T-helper 17 cell (primary cell): ENCODE measurements at places on chromosomes 1 and 21. TPM values are rescaled to one million over a fixed set of nuclear protein-coding genes. Genes with fewer than 3 reads are reported as not detected.

Gene RNF186
- not detected for total RNA-seq

Gene RHBDL2
- total RNA-seq: not detected

Gene EPHB2
- not detected for total RNA-seq

Gene HSD11B1
- total RNA-seq: 1.2 TPM

Gene CHD1L
- total RNA-seq: 29.0 TPM

DNA sequence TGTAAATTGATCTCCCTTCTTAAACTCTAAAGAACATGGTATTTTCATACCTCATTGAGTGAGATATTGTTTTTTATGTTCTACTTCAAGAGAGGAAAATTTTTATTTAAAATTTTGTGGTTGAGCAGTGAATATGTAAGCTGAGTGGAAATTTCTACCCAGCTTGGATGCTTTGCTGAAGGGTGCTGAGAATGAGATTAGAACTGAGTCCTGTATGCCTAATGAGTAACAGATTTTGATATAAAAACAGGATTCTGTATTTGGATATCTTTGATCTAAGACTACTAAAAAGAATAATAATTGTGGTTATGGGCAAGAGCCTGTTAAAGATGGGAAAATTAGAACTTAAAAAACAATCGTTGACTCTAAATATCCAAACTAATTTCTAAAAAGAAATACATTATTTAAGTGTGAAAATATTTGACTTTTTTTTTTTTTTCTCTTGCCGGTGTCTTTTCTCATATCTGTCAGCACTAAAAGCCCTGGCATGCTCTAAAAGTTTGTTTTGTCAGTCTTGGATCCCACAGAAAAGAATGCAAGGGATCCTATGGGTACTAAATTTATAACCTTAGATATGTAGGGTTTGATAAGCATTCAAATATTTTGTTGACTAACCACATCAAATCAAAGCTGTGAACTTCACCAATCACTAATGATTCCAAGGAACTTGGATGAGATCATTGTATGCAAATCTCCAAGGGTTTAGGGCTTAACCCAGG, 652.3 kb downstream of the PTPRC start:
- no peak for DNase-seq
- no peak overlapping the region for H3K27ac ChIP-seq
- H3K4me3 ChIP-seq: no peak overlapping the region
- no peaks in the 10 kb centered on the region for H3K4me1 ChIP-seq
- peaks cover 45% of the 10 kb centered on the region for H3K27me3 ChIP-seq
- H3K36me3 ChIP-seq: peaks cover 3% of the 10 kb centered on the region

DNA sequence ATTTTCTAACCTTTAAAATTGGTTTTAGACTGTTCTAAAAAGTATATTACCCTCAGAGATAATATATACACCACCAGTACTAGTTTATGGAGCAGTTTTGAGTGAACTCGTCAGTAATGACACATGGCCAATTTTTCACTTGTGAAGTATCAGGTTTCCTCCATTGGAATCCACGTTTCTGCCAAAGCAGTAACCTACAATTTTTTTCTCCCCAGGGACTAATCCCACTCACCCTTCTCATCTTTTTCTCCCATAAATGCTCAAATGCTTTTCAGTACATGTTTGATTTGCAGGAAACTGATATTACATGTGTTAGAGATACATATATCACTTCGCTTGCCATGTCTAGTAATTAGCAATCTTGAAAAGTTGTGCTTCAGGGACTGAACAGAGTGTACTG, 94.1 kb downstream of the COL24A1 start:
- no peak overlapping the region for H3K4me3 ChIP-seq
- peaks cover 11% of the 10 kb centered on the region for H3K27me3 ChIP-seq
- no peaks in the 10 kb centered on the region for H3K4me1 ChIP-seq
- no peak for DNase-seq
- no peaks in the 10 kb centered on the region for H3K36me3 ChIP-seq

DNA sequence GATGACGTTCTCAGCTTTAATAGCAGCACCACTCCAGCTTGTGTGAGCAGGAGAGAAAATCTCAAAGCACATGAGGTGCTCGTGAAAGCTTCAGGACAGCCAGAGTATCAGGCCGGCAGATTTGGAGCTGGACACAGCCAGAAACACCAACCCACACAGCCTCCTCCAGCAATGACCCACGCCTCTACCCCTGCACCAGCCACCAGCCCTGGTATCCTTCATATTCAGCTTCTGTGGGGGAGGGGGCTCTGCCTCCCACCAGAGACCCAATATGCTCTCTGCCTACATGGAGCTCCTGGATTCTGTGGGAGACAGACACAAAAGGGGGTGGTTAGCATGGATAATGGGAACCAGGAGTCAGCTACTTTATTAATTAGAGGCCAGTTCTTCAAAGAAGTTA, 133.6 kb upstream of the FMN2 start:
- peaks cover 5% of the 10 kb centered on the region for H3K4me1 ChIP-seq
- H3K27me3 ChIP-seq: peaks cover 60% of the 10 kb centered on the region
- peaks cover 2% of the 10 kb centered on the region for H3K36me3 ChIP-seq
- DNase-seq: no peak
- no peak overlapping the region for H3K4me3 ChIP-seq
- no peak overlapping the region for H3K27ac ChIP-seq

- no peaks in the 10 kb centered on the region for H3K36me3 ChIP-seq
- H3K27ac ChIP-seq: no peak overlapping the region
- H3K4me3 ChIP-seq: no peak overlapping the region
- no peaks in the 10 kb centered on the region for H3K27me3 ChIP-seq
- H3K4me1 ChIP-seq: peaks cover 6% of the 10 kb centered on the region
Measured at GRCh38 chr1:1664941-1665814, 6.4 kb upstream of the CDK11B start.

DNA sequence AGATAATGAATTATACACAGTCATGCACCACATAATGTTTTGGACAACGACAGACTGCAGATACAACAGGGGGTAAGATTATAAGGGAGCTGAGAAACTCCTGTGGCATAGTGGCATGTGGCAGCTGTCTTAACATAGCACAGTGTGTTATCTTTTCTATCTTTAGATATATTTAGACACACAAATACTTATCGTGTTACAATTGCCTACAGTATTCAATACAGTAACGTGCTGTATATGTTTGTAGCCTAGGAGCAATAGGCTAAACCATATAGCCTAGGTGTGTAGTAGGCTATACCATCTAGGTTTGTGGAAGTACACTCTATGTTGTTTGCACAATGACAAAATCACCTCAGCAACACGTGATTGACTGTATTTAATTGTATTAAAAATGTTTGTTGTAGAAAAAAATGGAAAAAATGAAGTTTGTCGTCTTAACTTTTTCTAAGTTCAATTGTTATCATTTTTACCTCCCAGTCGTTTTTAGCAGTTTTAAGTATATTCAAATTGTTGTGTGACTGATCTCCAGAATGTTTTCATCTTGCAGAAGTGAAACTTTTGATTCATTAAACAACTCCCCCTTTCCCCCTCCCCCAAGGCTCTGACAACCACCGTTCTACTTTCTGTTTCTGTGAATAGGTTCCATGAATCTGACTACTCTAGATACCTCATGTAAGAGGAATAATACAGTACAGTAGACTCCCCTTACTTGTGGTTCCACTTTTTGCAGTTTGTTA, 351.0 kb upstream of the B3GALT2 start:
- H3K4me3 ChIP-seq: peak overlapping the region; percentile 78
- H3K27ac ChIP-seq: peak overlapping the region; percentile 99
- no peaks in the 10 kb centered on the region for H3K27me3 ChIP-seq
- peaks cover 43% of the 10 kb centered on the region for H3K4me1 ChIP-seq

DNA sequence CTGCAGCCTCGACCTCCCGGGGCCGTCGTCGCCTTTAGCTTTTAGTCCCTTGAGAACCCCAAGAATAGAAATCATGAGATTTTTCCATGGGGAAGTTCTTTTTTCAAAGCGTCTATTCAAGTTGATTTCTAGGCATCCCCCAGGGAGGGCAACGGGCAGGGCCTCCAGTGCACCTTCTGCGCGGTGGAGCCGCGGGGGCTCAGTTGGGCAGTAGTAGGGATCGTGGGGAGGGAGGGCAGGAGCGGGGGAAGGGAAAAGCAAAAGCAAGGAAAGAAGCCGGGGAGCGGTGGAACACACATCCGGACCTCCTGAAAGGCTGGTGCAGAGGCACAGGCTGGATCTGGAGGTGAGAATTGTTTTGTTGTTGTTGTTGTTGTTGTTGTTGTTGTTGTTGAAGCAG, 103.4 kb downstream of the PPIAL4G start:
- no peak overlapping the region for H3K4me3 ChIP-seq
- DNase-seq: no peak
- no peaks in the 10 kb centered on the region for H3K4me1 ChIP-seq
- no peaks in the 10 kb centered on the region for H3K36me3 ChIP-seq

- peaks cover 21% of the 10 kb centered on the region for H3K4me1 ChIP-seq
- DNase-seq: no peak
- H3K27ac ChIP-seq: no peak overlapping the region
- H3K36me3 ChIP-seq: peaks cover 2% of the 10 kb centered on the region
- H3K4me3 ChIP-seq: no peak overlapping the region
- no peaks in the 10 kb centered on the region for H3K27me3 ChIP-seq
Measured at GRCh38 chr1:206760590-206760989, 10.0 kb upstream of the IL19 start.

DNA sequence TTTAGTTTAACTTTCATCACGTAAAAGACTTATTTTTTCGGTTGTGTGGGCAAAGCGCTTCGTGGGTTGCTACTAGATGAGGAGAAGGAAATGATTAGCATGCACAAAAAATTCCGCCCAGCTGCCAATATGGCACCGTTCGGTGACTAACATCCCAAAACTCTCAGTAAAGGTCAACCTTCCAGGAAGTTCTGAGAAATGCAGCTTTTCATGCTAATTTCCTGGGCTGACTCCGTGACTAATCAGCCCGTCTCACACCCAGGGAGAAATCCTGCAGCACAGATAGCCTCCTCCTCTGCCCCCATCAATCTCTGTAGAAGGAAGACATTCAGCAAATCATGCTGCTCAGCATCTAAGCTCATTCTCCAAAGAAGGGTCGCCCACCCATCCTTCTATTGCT, 34.1 kb downstream of the TMCO4 start:
- peak overlapping the region; percentile 9 for H3K4me3 ChIP-seq
- H3K4me1 ChIP-seq: peaks cover 16% of the 10 kb centered on the region
- no peak for DNase-seq
- H3K36me3 ChIP-seq: peaks cover 7% of the 10 kb centered on the region
- H3K27me3 ChIP-seq: no peaks in the 10 kb centered on the region

DNA sequence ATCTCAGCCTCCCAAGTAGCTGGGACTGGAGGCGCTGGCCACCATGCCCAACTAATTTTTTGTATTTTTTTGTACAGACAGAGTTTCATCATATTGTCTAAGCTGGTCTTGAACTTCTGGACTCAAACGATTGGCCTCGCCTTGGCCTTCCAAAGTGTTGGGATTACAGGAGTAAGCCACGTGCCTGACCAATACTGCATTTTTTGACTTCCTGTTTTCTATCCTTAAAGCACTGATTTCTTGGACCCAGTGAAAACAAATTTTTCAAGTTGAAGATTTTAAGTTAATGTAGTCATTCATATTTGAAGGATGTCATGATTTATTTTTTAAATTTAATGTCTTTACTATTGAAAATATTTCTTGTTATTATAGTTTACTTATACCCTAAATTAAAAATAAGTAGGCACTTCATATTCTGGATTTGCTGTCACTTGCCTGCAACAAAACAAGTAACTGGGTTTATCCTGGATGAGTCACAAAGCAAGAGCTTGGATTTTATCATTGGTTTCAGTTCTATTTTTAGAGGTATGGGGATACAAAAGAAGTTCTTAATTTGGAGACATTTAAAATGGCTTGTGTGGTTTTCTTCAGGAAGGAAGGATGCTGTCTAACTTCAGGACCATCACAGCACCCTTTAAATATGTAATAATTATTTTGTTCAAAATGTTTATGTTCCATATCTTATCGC, 2.2 kb upstream of the VPS45 start:
- no peak overlapping the region for H3K27ac ChIP-seq
- H3K4me1 ChIP-seq: peaks cover 22% of the 10 kb centered on the region
- peaks cover 4% of the 10 kb centered on the region for H3K36me3 ChIP-seq
- no peak for DNase-seq

GRCh38 chr1:118081387-118081786, 103.6 kb downstream of the SPAG17 start:
- DNase-seq: no peak
- no peaks in the 10 kb centered on the region for H3K4me1 ChIP-seq
- H3K27me3 ChIP-seq: peaks cover 14% of the 10 kb centered on the region
- no peak overlapping the region for H3K4me3 ChIP-seq
- no peaks in the 10 kb centered on the region for H3K36me3 ChIP-seq
